ENCODE measurements at places on chromosomes 5 and 9.
A peak's percentile ranks its signal among the peaks of the same experiment; 100 is the strongest.

- no peak for DNase-seq
These were observed 2.1 kb upstream of the TRMO start for GRCh38 chr9:97924386-97924785.

DNA sequence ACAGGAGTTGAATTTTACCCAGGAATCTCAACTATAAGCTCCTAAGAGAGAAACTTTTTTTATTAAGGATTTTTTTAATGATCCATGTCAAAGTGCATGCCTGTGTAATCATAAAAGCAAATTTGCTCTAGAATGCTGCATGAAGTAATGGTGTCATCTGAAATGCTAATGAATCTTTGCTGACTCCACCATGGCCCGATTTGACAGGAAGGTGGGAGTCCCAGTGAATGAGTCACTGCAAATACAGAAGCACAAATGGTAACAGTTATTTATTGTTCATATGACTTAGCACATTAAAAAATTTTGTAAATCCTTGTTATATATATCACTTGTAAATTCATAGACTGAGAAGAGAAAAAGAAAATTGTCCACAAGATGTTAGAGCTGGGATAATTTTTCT lies 341.3 kb downstream of the RASEF start:
- no peak for DNase-seq

DNA sequence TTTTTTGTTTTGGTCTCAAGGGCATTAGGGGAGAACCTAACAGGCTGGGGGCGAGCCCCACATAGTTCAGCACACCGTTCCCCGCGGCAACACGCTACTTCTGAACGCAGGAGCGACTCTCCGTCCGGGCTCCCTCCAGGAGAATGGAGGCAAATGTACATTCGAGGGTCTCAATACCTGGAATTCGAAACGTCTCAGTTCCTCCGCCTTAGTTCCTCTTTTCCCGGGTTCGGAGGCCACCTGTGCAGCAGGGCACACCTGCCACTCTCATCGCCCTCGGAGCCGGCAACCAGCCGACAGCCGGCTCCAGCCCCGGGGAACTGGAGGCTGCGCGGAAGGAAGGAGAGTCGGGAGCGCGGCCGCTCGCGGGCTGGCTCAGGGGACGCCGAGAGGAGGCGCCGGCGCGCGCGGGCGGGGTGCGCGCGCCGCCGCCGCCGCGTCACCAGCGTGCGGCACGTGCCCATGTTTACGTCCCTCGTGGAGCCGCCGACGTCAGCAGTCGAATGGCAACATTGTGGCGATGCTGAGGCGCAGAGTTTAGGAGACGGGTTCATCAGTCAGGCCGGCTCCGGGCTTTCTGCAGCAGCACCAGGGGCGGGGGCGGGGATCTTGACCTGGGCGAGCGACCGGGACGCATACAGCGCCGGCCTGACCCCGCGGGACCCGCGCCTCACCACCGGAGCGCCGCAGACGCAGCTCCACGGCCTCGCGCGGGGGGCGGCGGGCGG lies at the start of gene JMY:
Gene JMY (plus strand): TSS at position 498 of the 728 bp plus-strand sequence. CDS start 520 bp downstream, outside the sequence.
- peak; percentile 74 for DNase-seq

GRCh38 chr9:6893350-6894131 lies 135.8 kb downstream of the KDM4C start:
- no peak for DNase-seq

GRCh38 chr5:11737010-11737409 lies 167.2 kb downstream of the CTNND2 start:
- DNase-seq, result no peak

GRCh38 chr5:16784088-16784487 lies 152.0 kb downstream of the MYO10 start:
- no peak for DNase-seq

GRCh38 chr5:73030531-73030930 lies 74.7 kb downstream of the FCHO2 start:
- DNase-seq, result no peak

DNA sequence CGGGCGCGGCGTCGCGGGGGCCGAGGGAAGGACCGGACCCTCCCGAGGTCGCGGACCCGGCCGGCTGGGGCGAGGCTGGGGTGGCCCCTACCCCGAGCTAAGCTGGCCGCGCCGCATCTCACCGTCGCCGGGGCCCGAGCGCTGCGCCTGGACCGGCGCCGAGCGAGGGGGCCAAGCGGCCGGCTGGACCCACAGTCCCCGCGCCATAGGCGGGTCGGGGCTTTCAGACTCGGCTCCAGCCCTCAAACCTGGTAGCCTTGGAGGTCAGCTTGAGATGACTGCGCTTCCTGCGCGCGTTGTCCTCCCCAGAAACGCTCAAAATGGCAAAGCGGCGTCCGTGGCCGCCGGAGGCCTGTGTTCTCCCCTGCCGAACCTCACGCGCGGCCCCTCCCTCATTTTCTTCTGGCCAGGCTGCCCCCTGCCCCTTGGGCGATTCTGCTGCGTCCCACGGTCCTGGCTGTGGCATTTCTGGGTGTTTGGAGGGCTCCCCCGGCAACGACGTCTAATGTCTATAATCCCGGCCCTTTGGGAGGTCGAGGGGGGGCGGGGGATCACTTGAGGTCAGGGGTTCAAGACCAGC lies 8.7 kb upstream of the GRIN1 start:
- DNase-seq, result no peak

GRCh38 chr5:151328734-151329133 lies 18.6 kb downstream of the SLC36A2 start:
- DNase-seq, result no peak

- DNase-seq, result no peak
These were observed 178.5 kb downstream of the C9orf152 start for GRCh38 chr9:110029429-110029955.

DNA sequence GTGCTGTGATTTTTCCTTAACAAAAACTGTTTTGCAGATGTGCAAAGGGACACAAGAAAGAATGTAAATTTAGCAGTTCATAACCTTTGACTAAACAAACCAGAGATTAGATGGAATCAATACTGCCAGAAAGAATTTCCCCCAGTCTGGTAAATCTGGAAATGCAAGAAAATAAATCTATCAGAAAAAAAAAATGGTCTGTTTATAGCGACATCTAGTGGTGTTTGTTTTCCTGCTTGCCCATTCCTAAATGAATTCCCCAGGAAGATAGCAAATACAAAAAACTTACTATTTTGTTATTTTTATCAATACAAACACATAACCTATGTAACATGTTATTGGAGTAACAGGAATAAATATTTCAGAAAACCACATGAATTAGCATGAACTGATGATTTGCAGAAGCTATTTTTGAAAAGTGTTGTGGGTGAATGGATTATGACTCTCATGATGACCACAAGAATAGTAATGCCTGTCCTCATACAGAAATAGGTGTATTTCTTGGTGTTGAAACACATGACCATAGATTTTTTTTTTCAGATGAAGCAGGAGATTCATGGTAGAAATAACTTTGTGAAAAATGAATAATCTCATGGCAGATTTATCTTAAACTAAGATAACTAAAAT lies 1703.8 kb downstream of the MAT2B start:
- no peak for DNase-seq

DNA sequence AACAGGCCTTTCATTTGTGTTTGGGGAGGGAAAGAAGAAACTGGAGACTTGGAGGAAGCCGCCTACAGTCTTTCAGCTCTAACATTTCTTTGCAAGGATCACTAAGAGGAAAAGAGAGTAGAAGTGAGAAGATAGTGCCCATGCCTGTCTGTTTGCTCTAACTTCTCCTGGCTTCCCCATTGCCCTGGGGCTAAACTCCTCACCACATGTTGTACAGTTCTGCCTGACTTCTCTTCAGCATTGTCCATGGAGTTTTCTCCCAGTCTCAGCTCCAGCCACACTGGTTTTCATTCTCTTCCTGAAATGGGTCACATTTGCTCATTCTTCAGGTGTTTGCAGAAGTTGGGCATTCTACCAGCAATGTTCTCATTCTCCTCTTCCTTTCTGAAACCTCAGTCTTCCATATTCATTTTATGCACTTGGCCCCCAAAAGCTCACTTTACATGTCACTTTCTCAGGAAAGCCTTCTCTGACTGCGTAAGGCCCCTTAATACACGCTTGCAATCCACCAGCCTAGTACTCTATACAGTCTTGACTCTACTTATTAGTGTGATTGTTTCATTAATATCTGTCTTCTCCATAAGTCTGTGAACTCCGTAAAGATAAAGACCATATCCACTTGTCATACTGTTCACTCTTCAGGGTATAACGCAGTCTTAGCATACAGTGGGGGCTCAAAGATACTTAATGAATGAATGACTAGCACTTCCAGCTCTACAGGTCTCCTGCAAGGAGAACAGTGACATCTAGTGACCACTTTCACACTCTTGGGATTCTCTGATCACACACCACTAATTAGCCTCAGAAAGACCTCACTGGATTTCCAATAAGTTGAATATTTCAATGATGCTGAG lies 40.2 kb upstream of the TRIM32 start:
- DNase-seq, result no peak

GRCh38 chr5:1877103-1878049 lies 5.3 kb downstream of the IRX4 start:
- DNase-seq, result no peak

GRCh38 chr5:64746446-64746845 lies 22.0 kb downstream of the SREK1IP1 start:
- DNase-seq, result no peak

DNA sequence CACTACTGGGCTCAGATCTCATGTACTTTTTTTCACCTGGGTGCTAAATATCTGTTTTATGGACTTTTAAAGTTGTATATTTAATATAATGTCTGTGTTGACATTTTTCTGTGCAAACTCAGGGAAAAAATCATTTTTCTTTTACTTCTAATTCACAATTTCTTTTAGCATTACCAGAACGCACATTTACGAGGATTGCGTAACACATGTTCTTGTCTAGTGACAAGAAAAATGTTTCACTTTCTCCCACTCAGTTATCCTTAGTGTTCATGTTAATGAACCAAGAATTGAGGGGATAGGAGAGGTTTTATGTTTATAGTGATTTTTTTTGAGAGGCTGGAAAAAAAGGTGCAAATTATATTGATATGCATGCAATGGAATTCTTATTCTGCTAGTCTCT lies 86.3 kb upstream of the PJA2 start:
- DNase-seq, result no peak

DNA sequence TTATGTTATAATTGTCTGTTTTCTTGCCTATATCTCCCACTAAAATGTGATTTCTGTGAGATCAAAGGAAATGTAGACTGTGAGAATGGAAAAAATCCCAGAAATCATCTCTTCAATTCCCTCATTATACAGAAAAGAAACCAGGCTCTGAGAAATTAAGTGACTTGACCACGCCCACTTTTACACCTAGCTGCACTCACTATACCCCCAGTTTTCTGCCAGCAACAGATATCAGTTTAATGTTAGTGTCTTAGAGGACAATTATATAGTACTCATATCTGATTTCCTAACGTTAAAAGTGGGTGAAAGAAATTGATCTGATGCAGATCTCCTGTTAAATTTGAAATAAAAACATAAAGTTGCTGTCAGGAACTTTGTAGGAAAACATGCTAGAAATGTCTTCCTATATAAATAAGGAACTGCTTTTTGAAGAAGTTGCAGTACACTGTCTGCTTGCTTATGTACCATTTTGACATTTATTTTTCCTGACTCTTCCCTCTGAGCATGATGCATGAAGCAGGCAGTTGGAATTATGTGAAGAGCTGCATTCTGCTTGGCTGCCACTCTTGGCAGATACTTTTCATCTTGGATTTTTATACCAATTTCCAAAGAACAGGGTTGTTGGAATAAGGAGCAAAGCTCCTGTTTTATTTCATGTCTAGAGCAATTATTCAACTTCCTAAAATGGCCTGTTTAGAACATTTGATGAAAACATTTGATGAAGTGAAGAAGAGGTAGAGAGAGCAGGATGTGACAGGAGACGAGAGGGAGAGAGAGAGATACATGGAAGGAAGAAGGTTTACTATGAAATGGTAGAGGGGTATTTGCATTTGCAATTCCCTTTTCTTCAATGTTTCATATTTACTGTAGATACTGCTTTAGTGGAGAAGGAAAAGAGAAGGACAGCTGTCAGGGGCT lies 57.3 kb upstream of the RICTOR start:
- DNase-seq, result no peak

- DNase-seq, result no peak
These were observed 10.8 kb upstream of the TTC39B start for GRCh38 chr9:15317836-15318235.

DNA sequence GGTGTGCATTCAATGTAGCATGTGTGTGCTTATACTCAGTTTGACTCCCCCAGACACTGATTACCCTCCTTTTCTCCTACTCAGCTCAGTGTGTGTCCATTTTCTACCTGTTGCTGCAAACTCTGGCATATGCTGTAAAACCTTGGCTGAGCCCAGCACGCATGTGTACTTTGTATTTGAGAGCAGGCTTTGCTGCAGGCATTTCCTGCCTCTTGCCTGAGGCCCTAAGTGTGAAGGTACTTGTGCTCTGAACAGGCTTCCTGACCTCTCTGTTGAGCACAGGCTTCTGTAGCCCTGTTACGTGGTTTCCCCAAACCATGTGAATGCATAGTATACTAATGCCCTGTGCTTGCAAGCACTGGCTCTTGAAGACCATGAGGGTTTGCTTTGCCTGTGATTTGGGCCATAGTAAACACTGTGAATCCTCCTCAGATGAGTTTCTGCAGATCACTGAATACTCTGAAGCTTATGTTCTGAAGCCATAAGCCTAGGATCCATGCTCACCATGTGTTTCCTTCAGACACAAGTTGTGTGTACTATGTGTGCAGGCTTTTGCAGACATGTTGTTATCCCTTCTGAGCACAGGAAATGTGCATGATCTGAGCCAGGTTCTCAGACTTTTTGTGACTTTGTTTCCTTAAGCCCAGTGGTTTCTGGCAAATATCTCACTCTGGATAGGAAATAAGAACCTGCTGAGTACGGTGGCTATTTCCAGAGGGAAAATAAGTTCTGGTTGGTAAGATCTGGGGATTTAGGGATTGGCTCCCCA lies 124.9 kb upstream of the RUSC2 start:
- DNase-seq, result no peak

DNA sequence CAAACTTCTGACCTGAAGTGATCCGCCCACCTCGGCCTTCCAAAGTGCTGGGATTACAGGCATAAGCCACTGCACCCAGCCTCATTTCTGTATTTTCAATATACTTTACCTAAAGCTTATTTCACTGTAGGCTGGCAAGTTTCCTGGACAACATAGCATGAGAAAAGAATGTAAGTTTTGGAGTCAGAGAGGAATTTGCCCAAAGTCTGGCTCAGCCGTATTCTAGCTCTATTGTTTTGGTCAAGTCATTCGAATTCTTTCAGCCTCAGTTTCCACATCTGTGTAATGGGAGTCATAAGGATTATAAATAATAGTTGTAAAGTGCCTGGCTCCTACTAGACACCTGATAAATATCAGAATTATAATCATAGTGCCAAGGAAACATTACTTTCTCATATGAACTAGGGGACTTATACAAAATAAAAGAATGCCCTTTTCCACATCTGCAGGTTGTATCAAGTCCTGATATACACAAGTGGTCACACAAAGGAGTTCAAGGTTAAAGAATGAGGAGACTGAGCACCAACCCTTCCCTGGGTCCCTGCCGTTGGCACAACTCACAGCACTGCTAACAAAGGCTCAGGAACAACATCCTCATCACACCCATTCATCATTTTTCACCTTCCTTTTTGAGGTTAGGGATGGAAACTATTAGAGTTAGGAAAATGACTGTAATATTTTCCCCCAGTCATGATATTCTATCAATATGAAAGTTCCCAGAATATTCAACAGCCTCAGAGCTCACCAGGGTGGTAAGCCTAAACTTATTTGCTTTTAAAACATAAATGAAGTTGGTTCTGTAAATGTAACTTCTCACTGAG lies 34.6 kb upstream of the RAI14 start:
- DNase-seq, result no peak

GRCh38 chr5:87245451-87245850 lies 22.2 kb upstream of the RASA1 start:
- no peak for DNase-seq

- DNase-seq, result peak; percentile 28
These were observed at the start of gene DPYSL3 for GRCh38 chr5:147509710-147510651. DPYSL3 (minus strand) TSS chr5:147510068; CDS start chr5:147509858, 210 bp downstream.

- no peak for DNase-seq
These were observed 600.7 kb upstream of the SGCD start for GRCh38 chr5:155726267-155726666.
